ENCODE measurements at places on chromosomes 16 and 17.

- DNase-seq: no peak
Measured at GRCh38 chr16:17483351-17483750, 12.6 kb upstream of the XYLT1 start.

GRCh38 chr16:51464996-51465395, 313.9 kb upstream of the SALL1 start:
- no peak for DNase-seq

DNA sequence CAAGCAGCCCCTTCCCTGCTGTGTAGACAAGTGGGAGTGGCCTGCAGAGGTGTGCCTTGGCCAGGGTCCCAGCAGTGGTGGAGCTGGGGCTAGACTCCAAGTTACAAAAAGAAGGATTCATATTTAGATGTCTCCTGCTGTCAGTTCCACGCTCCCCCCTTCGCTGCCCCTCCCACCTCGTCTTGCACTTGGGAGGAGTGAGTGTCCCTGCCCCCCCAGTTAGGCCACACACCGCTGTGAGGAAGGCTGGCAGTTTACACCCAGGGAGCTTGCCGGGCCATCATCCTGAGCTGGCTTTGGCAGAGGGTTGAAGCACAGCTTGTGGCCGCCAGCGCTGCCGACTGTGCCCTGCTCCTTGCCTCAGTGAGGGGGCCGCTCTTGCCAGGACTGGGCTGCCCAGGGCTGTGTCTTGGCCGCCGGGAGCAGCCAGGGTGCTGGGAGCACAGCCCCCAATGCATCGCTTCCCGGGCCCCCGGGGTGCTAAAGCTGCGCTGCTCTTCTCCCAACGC, 44.3 kb downstream of the ELAC2 start:
- DNase-seq: no peak

GRCh38 chr17:14471052-14471451, 170.2 kb downstream of the HS3ST3B1 start:
- no peak for DNase-seq

- no peak for DNase-seq
Measured at GRCh38 chr16:7938175-7938574, 605.5 kb downstream of the RBFOX1 start.

GRCh38 chr16:78998879-78999278, 601.7 kb downstream of the MAF start:
- no peak for DNase-seq
